ENCODE measurements at places on chromosomes 16 and 17. TPM values are rescaled to one million over a fixed set of nuclear protein-coding genes. Genes with fewer than 3 reads are reported as not detected.

KCTD11 gene
- 8.7 TPM for total RNA-seq

NLGN2 gene
- total RNA-seq, result 8.0 TPM

CHTF18 gene
- 92.8 TPM for total RNA-seq

CCDC40 gene
- total RNA-seq, result 1.3 TPM

CTRB1 gene
- total RNA-seq, result not detected

SPATA22 gene
- 0.28 TPM for total RNA-seq

PARN gene
- 45.8 TPM for total RNA-seq

ALOX12B gene
- 0.97 TPM for total RNA-seq

OTOP3 gene
- not detected for total RNA-seq

SIAH1 gene
- 16.5 TPM for total RNA-seq

SSTR5 gene
- not detected for total RNA-seq

CANT1 gene
- total RNA-seq, result 61.5 TPM

EFTUD2 gene
- 112 TPM for total RNA-seq

ACSM2A gene
- not detected for total RNA-seq

IFT20 gene
- 24.6 TPM for total RNA-seq

ADAD2 gene
- not detected for total RNA-seq

GUCY2D gene
- total RNA-seq, result not detected
